ENCODE measurements at places on chromosomes 11 and 22. TPM values are rescaled to one million over a fixed set of nuclear protein-coding genes. Genes with fewer than 3 reads are reported as not detected.

The SEPTIN5 gene
- 7.7 TPM for total RNA-seq

DNA sequence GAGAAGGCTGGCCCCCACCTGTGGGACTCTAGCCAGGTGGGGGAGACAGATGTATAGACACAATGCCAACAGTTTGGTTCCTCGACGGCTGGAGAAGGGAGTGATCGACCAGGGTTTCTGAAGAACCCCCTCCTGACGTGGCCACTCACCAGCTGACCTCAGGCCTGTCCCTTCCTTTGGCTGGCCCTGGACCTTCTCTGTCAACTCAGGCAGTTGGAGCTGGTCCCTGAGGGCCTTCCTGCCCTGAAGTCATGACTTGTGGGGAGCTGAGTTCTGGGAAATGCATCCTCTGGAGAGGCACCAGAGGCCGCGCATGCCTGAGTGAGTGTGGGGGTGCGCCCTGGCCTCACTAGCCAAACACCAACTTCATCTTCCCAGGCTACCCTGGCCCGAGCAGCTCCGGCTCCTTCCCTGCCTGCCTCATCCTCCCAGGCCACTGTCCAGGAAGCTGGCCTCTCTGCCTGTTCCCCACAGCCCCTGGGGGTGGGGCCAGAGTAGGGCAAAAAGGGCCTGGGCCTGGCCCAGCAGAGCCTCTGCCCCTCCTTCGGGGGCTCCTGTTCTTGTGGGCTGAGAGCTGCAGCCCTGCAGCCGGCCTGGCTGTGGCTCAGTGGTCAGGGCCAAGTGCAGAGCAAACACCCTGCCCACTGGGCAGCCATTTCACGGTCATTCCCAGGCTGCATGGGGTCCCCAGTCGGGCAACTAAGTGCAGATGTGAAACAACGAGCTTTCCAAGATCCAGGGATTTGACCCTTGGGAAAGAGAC, 23.6 kb downstream of the TXN2 start:
- DNase-seq: peak; percentile 68

GRCh38 chr11:131896978-131897615, 526.7 kb downstream of the NTM start:
- DNase-seq: peak; percentile 41

- no peak for DNase-seq
These were observed 1.9 kb downstream of the NLRP6 start for GRCh38 chr11:279966-280705.

The DNAJB7 gene
- not detected for total RNA-seq

DNA sequence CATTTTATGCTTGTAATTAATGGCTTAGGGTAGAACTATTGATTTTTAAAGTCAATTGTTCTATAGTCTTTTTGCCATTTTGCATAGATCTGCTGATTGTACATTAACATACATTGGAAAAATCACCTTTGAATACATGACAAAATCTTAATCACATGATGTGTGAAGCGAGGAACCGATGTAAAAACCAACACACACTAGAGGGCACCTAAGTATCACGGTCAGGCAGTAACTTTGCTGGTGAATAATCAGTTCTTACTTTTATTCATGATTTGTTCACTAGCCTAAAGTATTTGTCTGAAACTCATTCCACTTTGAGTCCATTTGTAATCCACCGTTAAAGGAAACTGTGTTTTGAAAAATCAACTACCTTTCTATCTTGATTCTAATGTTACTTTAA, 28.2 kb downstream of the JHY start:
- peak; percentile 29 for DNase-seq

- no peak for DNase-seq
These were observed 3.6 kb upstream of the AP2A2 start for GRCh38 chr11:921921-922678.

All from M059J (cell line).